Lung microvascular endothelial cell (primary cell): ENCODE measurements at places on chromosomes 3 and 15.

DNA sequence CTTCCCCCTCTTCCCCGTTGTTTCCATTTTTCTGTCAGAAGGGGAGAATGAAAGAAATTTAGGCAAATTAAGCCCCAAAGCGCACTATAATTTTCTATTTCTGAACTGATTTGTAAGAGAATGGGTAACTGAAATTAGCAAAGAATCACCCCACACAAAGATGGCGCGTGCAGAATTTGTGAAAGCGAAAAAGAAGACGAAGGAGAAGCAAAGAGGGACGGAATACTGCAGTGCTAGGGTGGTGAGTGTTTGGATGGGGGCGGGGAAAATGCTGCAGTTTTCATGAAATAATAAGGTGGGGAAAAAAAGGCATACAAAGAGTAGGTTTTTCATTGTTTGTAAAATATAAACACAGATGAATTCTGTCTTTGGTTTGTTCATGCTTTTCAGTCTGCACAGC, 4.6 kb upstream of the CTNNB1 start:
- no peak for DNase-seq

GRCh38 chr3:192917028-192917403, 640 bp downstream of the MB21D2 start:
- peak; percentile 74 for DNase-seq

DNA sequence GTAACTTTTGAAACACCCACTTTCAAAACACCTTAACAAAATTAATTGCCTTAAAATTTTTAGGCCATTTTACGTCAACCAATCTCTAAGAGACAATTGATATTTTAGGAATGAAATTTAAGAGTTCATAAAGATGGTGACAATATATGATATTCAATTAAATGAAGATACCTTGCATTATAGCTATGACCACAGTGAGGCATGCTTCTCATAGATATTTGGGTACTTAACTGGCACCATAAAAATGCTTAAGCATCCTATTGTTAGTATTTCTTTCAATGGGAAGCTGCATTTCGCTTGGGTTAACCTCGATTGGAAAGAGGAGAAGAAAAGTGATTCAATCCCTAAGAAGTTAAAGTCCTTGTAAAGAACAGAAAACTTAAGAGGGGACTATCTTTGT, 209.0 kb downstream of the GAP43 start:
- no peak for DNase-seq

DNA sequence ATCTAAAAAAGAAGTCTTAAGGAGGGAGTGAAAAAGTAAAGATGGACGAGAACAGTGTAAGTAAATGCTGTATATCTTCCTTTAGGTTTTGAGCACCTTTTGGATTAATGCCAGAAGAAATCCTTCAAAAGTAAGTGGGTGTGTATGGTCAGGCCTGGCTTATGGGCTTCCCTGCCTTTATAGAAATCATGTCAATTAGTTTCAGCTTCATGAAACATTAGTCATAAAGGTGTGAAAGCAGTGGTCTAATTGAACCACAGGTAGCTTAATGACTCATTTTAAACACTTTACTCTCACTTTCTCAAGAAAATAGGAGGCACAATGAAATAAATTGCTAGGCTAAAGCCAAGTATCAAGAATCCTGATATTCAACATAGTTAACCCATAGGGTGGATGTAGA, 467.4 kb upstream of the DPPA4 start:
- no peak for DNase-seq

GRCh38 chr3:16840101-16840424, 44.7 kb upstream of the PLCL2 start:
- no peak for DNase-seq

DNA sequence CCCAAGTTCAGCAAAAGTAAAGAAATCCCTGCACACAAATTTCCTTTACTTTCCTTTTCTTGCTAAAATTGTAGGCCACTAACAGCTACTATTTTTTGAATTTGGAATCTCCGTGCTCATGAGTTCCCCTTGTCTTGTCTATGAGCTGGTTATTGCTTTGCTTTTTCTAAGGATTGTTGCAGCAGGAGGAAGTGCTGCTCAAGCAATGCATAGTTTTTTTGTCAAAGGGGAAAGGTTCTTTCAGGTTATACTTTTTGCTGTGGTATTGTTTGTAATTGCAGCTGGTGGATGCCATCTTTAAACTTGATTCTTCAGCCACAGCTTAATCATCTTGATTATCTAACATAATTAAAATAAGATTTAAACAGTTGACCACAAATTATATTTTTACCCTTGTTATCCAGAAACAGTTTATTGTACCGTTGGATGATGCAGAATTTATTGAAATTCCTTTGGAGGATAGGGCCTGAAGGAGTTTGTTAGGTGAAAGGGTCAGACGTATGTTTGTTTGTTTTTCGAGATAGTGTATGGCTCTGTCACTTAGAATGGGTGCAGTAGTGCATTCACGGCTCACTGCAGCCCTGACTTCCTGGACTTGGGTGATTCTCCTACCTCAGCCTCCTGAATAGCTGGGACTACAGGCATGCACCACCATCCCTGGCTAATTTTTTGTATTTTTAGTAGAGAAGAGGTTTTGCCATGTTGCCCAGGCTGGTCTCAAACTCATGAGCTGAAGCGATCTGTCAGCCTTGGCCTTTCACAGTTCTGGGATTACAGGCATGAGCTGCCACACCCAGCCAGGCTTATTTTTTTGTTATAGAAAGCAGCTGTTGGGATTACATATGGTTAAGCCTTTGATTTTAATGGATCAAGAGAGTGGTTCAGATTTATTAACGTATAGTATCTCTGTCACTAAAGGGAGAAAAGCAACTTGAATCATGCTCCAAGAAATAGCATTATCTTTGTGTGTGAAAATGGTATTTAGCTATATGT, 11.7 kb downstream of the MGA start:
- DNase-seq, result no peak
